ENCODE measurements at places on chromosomes 1 and 21. TPM values are rescaled to one million over a fixed set of nuclear protein-coding genes. Genes with fewer than 3 reads are reported as not detected.

The MMP23B gene
- 0.82 TPM for total RNA-seq

The FGR gene
- total RNA-seq = 0.41 TPM

The FBLIM1 gene
- total RNA-seq = 14.3 TPM

The OVAAL gene
- total RNA-seq = not detected

The TTC34 gene
- under 0.01 TPM for total RNA-seq

The XCL1 gene
- not detected for total RNA-seq

The NPPB gene
- 0.41 TPM for total RNA-seq

The OR2G6 gene
- total RNA-seq = not detected

The CFHR1 gene
- 0.41 TPM for total RNA-seq

The SERPINC1 gene
- total RNA-seq = not detected

The OR4F29 gene
- total RNA-seq = not detected

The DENND2D gene
- total RNA-seq = 1.2 TPM

The GCSAML gene
- total RNA-seq = 0.41 TPM

The NUP210L gene
- total RNA-seq = 0.41 TPM

The FCGR3B gene
- total RNA-seq = 0.82 TPM

The SRGAP2C gene
- total RNA-seq = 51.0 TPM

The SLC30A2 gene
- not detected for total RNA-seq
